Esophagus muscularis mucosa (tissue), 4 donors: ENCODE measurements at places on chromosomes 12 and 14. TPM values are rescaled to one million over a fixed set of nuclear protein-coding genes. Genes with fewer than 3 reads are reported as not detected.
A peak's percentile ranks its signal among the peaks of the same experiment; 100 is the strongest.

The SLC39A2 gene
- total RNA-seq = not detected

- no peak for DNase-seq
- peaks cover 19% of the 10 kb centered on the region for H3K4me1 ChIP-seq
- H3K4me3 ChIP-seq = no peak overlapping the region
Observed at GRCh38 chr12:32120419-32120818, 13.8 kb downstream of the BICD1 start.

DNA sequence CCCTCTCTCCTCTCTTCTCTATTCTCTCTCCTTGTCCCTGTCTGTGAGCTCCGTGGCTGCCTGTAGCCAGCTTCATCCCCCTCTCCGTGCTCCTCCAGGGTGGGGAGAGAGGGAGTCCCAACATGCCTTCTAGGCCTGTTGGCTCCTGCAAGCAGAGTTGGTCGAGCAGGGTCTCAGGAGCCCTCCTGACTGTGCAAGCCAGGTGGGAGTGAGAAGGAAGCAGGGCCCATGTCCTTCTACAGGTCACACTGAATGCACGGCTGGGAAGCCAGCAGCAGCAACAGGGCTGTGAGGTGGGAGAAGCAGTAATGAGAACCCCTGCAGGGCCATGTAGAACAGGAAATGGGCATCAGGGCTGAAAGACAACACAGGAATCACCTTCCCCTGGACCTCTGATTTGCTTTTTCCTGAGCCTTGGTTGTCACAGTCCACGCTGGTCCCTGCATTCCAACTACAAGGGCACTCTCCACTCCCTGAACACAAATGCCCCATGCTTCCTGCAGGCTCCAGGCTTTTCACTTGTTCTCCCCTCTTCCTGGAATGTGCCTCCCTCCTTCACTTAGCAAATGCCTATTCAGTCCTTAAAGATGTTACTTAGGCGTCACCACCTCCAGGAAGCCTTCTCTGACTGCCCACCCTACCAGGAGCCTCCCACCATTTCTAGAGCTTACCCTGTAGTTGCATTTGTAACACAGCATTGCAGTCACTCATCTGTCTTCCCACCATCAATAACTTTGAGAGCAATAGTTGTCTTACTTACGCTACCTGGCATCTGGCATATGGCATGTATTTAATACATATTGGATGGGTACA lies 51.2 kb downstream of the TSPAN11 start:
- no peak overlapping the region for H3K27ac ChIP-seq
- no peak overlapping the region for H3K4me3 ChIP-seq
- DNase-seq = no peak
- H3K4me1 ChIP-seq = no peaks in the 10 kb centered on the region
- H3K36me3 ChIP-seq = no peaks in the 10 kb centered on the region
- H3K27me3 ChIP-seq = no peaks in the 10 kb centered on the region

GRCh38 chr14:72341237-72341636 lies 409.0 kb downstream of the RGS6 start:
- H3K4me1 ChIP-seq = no peaks in the 10 kb centered on the region
- no peak overlapping the region for H3K27ac ChIP-seq
- H3K36me3 ChIP-seq = no peaks in the 10 kb centered on the region

DNA sequence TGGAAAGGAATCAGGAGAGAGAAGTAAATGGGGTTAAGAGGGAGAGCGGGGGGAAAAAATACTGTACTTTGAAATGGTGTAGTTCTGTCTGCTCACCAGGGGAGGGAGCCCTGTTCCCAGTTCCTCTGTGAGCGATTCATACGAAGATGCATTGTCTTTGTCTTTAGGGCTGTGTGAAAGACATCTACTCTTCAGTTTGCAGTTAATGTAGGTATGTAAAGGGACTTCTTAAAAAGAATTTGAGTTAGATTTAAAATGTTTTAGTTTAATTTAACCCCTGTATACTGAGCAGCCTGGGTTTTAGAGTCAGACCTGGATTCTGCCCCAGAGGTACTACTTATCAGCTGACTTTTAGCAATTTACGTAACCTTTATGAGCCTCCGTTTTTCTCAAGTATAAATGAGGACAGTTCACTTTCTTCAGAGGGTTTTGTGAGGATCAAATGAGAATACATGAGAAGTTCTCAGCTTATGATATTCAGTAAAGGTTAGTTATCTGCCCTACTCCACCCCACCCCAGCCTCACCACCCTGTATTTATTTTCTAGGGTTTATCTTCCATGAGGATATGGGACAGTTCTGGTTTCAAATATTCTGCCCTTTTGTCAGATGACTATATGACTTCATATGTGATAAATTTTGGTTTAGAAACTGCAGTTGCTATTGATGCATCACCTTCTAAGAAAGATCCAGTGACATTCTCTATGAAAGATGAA lies 82.5 kb upstream of the EVL start:
- no peaks in the 10 kb centered on the region for H3K36me3 ChIP-seq
- H3K27ac ChIP-seq = no peak overlapping the region
- H3K4me1 ChIP-seq = peaks cover 22% of the 10 kb centered on the region
- no peak overlapping the region for H3K4me3 ChIP-seq
- no peak for DNase-seq

The P2RX2 gene
- total RNA-seq = 3.6 TPM

DNA sequence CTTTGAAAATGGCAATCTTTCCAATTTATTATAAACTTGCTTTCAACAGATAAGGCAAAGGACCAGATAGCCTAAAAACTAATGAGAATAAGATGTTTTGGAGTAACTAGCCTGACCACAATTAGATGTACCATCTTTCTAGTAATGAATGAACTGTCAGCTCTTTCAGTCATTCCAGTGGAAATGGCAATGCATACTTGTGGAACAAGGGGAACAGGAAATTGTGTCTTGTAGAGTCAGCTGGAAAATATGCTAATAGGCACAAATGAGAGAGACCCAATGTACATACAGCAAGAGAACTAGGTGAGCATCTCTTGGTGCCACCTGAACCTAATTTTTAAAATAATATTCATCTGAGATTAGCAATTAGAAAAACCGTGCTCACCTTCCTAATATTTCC lies 76.1 kb upstream of the GPHB5 start:
- peaks cover 17% of the 10 kb centered on the region for H3K36me3 ChIP-seq
- no peaks in the 10 kb centered on the region for H3K27me3 ChIP-seq
- no peak for DNase-seq
- no peak overlapping the region for H3K4me3 ChIP-seq
- H3K4me1 ChIP-seq = no peaks in the 10 kb centered on the region

- no peaks in the 10 kb centered on the region for H3K36me3 ChIP-seq
- H3K27ac ChIP-seq = peak overlapping the region; percentile 38
- H3K4me3 ChIP-seq = no peak overlapping the region
Observed at GRCh38 chr14:32571995-32572866, 243.1 kb downstream of the AKAP6 start.

The ACOT6 gene
- total RNA-seq = not detected

DNA sequence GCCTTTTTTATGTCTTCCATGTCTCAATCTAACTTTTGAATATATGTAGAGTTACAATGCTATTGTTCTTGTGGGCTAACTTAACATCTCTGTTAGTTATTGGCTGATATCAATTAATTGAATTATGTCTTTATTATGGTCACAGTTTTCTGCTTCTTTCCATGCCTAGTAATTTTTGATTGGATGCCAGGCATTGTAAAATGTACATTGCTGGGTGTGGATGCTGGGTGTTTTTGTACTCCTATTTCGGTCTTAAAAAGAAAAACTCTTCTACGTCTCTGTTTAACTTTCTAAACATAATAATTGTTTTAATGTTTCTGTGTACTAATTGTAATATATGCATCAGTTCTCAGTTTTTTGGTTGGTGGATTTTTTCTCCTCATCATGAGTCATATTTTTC lies 296.1 kb upstream of the PRICKLE1 start:
- DNase-seq = no peak
- H3K4me3 ChIP-seq = no peak overlapping the region
- H3K27me3 ChIP-seq = no peaks in the 10 kb centered on the region
- H3K4me1 ChIP-seq = peaks cover 7% of the 10 kb centered on the region

The PLEK2 gene
- total RNA-seq = 0.65 TPM

The MMP19 gene
- total RNA-seq = 5.5 TPM

DNA sequence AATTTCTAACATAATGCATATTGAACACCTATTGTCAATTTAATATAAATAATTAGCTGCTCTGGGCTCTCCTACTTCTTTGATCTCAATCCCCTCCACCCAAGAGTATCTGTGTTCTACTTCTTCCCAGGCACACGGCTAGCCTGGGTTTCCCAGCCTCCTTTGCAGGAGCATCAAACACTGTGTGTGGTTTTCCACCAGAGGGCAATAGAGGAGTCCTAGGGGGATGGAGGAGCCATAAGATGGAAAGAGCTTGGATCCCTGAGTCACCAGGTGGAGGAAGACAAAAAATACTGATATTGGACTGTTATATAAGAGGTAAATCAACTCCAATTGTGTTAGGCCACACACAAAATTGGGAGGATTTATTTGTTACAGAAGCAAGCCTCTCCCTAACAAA lies 333.7 kb downstream of the GLT1D1 start:
- peaks cover 16% of the 10 kb centered on the region for H3K27me3 ChIP-seq
- no peaks in the 10 kb centered on the region for H3K36me3 ChIP-seq
- H3K4me1 ChIP-seq = no peaks in the 10 kb centered on the region
- H3K4me3 ChIP-seq = no peak overlapping the region
- no peak for DNase-seq
- no peak overlapping the region for H3K27ac ChIP-seq

The TRIM9 gene
- 0.66 TPM for total RNA-seq

The TAS2R42 gene
- total RNA-seq = not detected

- H3K36me3 ChIP-seq = no peaks in the 10 kb centered on the region
- no peaks in the 10 kb centered on the region for H3K4me1 ChIP-seq
Observed at GRCh38 chr12:13452955-13453570, 256.5 kb downstream of the EMP1 start.

DNA sequence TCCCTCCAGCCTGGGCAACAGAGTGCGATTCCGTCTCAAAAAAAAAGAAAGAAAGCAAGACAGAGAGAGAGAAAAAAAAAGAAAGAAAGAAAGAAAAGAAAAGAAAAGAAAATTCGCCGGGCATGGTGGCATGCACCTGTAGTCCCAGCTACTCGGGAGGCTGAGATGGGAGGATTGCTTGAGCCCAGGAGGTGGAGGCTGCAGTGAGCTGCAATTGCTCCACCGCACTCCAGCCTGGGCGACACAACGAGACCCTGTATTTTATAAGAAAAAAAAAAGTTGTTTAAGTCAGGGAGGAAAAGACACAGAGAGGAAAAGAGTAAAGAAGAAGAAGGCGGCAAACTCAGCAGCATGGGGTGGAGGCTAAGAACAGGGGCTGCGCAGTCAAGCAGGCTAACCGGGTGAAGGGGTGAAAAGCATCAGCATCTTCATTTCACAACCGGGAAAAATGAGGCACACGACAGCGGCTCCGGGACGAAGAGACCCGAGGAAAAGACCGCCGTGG lies 557 bp upstream of the FICD start:
- peaks cover 20% of the 10 kb centered on the region for H3K4me1 ChIP-seq
- H3K27ac ChIP-seq = no peak overlapping the region
- H3K27me3 ChIP-seq = no peaks in the 10 kb centered on the region
- DNase-seq = no peak

DNA sequence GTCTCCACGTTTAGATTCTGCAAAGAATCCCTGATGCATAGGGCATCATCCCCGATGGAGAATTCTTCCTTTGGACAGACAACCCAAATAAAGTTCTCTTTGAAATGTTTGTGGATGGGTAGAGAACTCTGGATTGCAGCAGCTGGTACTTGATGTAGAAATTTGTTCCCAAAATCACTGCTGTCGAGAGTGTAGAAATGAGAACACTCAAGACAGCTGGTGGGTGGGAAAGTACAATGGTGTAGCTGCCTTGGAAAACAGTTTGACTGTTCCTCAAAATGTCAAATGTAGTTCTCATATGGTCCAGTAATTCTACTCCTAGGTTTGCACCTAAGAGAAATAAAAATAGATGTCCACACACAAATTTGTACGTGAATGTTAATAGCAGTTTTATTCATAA lies 671.5 kb upstream of the TMEM132C start:
- no peak for DNase-seq
- no peak overlapping the region for H3K4me3 ChIP-seq
- H3K27ac ChIP-seq = no peak overlapping the region
- no peaks in the 10 kb centered on the region for H3K4me1 ChIP-seq
- no peaks in the 10 kb centered on the region for H3K27me3 ChIP-seq

GRCh38 chr14:104184506-104184905 lies 46.1 kb downstream of the KIF26A start:
- no peak overlapping the region for H3K27ac ChIP-seq
- no peak for DNase-seq
- no peak overlapping the region for H3K4me3 ChIP-seq

GRCh38 chr12:45928309-45928708 lies 62.1 kb downstream of the SCAF11 start:
- DNase-seq = no peak
- peaks cover 5% of the 10 kb centered on the region for H3K4me1 ChIP-seq
- H3K4me3 ChIP-seq = no peak overlapping the region
- H3K36me3 ChIP-seq = peaks cover 88% of the 10 kb centered on the region
- no peak overlapping the region for H3K27ac ChIP-seq

The SLC35F4 gene
- 0.42 TPM for total RNA-seq

DNA sequence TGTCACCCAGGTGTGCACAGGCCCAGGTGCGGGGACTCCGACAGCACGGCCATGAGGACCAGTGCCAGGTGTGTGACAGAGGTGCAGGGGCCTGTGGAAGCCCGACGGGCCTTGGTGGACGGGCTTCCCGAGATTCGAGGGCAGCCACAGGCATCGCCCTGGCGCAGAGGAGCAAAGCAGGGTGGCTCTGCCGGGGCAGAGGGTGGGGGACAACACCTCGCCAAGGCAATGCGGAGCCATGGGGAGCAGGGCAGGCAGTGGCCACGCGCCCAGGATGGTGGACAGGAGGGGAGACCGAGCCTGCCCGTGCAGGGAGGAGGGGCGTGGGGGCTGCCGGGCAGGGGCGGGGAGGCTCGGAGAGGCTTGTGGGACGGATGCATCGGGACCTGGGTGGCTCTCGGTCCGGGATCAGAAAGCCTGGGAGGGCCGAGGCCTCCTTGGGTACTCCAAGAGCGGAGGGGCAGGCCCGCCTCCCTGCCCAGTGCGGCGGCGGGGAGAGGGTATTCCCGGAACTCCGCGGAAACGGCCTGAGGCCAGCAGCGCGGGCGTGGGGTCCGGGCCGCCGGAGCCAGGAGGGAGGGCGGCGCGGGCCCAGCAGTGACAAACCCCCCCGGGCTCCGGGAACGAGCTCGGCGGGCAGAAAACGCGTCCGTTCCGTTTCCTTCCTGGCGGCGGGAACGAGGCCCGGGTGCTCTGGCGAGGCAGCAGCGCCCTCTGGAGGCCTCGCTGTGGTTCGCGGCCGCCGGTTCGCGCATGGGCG lies 1.6 kb downstream of the TMEM121 start:
- DNase-seq = no peak
- peaks cover 40% of the 10 kb centered on the region for H3K4me1 ChIP-seq
- no peaks in the 10 kb centered on the region for H3K36me3 ChIP-seq
- peak overlapping the region; percentile 76 for H3K27ac ChIP-seq
- no peaks in the 10 kb centered on the region for H3K27me3 ChIP-seq

- DNase-seq = no peak
- no peaks in the 10 kb centered on the region for H3K27me3 ChIP-seq
- H3K4me3 ChIP-seq = no peak overlapping the region
Observed at GRCh38 chr12:2759733-2760132, 35.0 kb upstream of the FKBP4 start.

The NPAS3 gene
- 5.8 TPM for total RNA-seq

The CD69 gene
- total RNA-seq = 0.65 TPM

- H3K4me1 ChIP-seq = no peaks in the 10 kb centered on the region
- no peaks in the 10 kb centered on the region for H3K27me3 ChIP-seq
- peaks cover 30% of the 10 kb centered on the region for H3K36me3 ChIP-seq
- H3K4me3 ChIP-seq = no peak overlapping the region
- DNase-seq = no peak
Observed at GRCh38 chr12:14452336-14452735, 86.9 kb downstream of the ATF7IP start.

GRCh38 chr14:103698380-103699260 lies 16.6 kb downstream of the XRCC3 start:
- H3K27me3 ChIP-seq = no peaks in the 10 kb centered on the region
- peak overlapping the region; percentile 82 for H3K27ac ChIP-seq
- DNase-seq = no peak
- H3K36me3 ChIP-seq = peaks cover 72% of the 10 kb centered on the region
- H3K4me3 ChIP-seq = no peak overlapping the region
- peaks cover 57% of the 10 kb centered on the region for H3K4me1 ChIP-seq
